ENCODE measurements at places on chromosomes 13 and 19.

- no peak overlapping the region for H3K4me3 ChIP-seq
- H3K27me3 ChIP-seq: no peaks in the 10 kb centered on the region
- H3K36me3 ChIP-seq: no peaks in the 10 kb centered on the region
Observed at GRCh38 chr13:110109910-110110309, 197.0 kb downstream of the COL4A1 start.

DNA sequence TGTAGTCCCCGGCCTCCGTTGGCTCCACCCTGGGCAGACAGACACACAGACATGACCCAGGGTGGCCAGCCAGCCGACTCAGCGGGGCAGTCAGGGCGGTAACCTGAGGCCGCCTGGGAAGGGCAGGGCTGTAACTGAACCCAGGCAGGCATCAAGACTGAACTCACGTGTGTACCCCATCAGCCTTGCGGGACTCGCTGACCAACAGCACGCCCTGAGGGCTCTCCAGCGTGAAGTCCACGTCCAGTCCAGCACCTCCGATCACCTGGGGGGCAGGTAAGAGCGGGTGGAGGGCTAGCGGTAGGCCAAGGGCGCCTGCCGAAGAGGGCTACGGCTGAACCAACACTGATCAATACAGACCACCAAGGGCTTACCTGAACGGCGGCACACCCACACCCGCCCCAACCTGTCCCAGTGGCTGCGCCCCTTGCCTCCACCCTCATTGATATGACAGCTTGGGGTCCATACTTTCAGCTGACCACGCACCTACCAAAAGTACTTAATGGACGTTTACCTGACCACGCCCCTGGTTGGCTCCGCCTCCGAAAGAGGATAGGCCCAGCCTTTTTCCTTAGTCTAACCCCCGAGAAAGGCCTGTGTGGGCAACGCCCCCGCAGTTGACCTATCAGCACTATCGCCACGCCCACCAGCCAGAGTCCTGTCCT is 791 bp downstream of the TMED1 start:
- peaks cover 40% of the 10 kb centered on the region for H3K36me3 ChIP-seq
- peak overlapping the region; percentile 63 for H3K4me3 ChIP-seq
- peaks cover 5% of the 10 kb centered on the region for H3K4me1 ChIP-seq
- no peaks in the 10 kb centered on the region for H3K27me3 ChIP-seq
- H3K27ac ChIP-seq: peak overlapping the region; percentile 99
- no peak for DNase-seq

DNA sequence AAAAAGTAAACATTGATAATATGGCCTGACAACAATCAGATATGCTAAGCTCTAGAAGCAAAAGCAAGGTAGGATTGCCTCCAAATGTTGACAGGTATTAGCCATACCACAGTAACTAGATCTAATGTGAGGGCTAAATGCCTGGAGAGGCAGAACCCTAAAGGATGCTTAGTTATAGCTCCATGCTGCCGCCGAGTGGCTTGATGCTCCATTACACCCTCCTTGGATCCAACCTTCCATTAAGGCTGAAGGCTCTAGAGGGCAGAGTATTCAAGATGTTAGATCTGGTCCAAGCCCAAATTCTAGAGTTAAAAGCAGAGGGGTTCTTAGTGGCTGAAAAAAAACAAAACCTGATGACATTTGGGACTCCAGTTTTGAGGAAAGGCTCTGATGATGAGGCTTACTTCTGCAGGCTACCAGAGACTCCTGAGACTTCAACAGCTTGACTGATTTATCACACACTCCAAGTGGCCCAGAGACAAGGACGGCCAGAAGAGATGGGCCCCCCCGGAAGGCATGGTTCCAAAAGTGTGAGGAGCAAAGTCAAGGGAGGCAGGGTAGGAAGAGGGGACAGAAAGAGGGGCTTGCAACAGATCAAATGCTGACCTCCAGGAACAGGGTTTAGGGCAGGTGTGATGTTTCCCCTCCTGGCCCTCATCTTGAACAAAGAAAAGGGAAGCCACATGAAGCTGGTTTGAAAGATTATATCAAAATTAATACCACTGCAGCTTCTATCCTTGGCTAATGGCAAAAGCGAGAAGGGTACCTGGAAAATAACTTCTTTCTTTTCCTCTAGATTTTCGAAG is 21.9 kb upstream of the CPB2 start:
- no peak overlapping the region for H3K4me3 ChIP-seq
- no peak overlapping the region for H3K27ac ChIP-seq
- H3K27me3 ChIP-seq: no peaks in the 10 kb centered on the region
- peaks cover 24% of the 10 kb centered on the region for H3K36me3 ChIP-seq
- H3K4me1 ChIP-seq: no peaks in the 10 kb centered on the region

DNA sequence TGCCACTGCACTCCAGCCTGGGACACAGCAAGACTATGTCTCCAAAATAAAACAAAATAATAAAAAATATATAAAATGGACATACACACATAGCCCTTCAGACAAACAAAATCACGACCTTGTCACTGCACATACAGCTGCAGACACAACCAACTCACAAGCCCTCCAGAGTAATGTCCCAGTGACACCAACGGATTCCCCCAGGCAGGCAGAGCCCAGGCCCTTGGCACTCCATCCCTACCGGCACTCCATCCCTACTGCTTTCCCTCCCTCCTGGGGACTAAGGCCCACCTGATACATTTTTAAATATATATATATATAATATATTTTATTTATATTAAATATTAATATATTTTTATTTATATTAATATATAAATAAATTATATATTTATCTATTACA is 18.5 kb downstream of the ZNF101 start:
- DNase-seq: no peak
- no peaks in the 10 kb centered on the region for H3K27me3 ChIP-seq
- no peaks in the 10 kb centered on the region for H3K36me3 ChIP-seq
- no peak overlapping the region for H3K27ac ChIP-seq
- no peak overlapping the region for H3K4me3 ChIP-seq

DNA sequence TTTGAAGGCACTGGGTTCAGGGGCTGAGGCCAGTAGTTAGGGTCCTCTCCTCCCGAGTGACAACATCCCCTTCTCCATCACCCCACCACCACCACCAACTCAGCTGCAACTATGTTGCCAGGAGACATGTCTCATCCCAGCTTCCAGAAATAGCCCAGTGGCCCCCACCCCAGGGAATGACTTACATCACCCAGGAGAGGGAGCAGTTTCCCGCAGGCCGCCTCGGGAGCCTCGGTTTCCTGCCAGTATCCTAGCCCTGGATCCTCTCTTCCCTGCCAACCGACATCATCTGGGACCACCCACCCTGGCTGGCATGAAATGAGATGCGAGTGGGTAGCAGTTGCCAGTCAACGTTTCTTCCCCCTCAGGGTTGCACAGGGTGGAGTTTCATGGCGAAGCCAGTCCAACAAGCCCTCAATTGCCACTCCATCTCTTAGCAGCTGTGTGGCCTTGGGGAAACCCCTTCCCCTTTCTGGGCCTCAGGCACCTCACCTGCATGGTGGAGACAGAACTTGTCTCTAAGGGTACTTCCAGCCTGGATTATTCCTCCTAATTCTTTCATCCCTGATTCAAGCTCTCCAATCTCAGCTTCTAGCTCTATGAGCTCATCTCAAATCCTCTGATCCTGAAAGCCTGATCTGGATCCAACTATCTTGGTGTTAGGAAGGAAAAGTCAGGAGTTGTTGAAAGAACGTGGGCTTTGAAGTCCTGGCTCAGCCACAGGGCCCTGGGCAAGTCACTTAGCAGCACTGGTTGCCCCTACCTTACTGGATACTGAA is 3.9 kb upstream of the GSK3A start:
- peaks cover 81% of the 10 kb centered on the region for H3K4me1 ChIP-seq
- H3K4me3 ChIP-seq: no peak overlapping the region
- no peaks in the 10 kb centered on the region for H3K27me3 ChIP-seq
- peaks cover 25% of the 10 kb centered on the region for H3K36me3 ChIP-seq
- H3K27ac ChIP-seq: no peak overlapping the region
- peak; percentile 85 for DNase-seq

DNA sequence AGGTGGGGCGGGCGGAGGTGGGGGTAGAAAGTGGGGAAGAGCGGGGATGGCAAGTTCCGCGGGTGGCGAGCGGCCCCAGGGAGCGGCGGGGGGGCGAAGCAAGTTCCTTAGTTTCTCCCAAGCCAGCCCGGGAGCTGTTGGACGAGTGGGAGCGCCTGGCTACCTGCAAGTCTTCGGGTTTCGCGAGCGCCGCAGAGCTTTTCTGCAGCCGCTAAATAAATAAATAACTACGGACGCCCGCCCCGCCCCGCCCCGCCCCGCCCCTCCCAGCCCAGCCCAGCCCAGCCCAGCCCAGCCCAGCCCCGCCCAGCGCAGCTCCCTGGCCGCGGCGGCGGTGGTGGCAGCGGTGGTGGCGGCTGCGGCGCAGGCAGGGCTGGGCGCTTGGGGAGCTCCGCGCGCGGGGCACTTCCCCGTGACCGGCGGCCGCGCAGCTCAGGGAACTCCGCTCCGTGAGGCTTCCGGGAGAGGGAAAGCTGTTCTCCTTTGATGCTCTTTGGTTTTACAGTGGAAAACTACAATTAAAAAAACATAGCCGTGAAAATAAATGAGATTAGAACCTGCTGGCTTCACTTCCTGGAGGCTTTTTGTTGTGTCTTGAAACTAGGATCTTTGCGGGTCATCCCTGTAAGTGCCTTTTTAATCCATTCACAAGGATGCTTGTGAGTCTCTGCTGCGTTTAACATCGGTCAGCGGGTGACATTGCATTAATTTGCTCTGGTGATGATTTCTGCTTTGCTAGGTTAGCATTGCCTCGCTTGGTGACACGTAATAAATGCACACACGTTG is at the start of gene UBE2L5:
TSS of gene UBE2L5 (plus strand) at position 440 of the 786 bp plus-strand sequence. CDS start 5,498 bp downstream, outside the sequence.
- H3K36me3 ChIP-seq: no peaks in the 10 kb centered on the region
- peaks cover 20% of the 10 kb centered on the region for H3K4me1 ChIP-seq
- peak; percentile 91 for DNase-seq
- peak within 1 kb of the TSS; percentile 91 for H3K27ac ChIP-seq
- no peaks in the 10 kb centered on the region for H3K27me3 ChIP-seq

DNA sequence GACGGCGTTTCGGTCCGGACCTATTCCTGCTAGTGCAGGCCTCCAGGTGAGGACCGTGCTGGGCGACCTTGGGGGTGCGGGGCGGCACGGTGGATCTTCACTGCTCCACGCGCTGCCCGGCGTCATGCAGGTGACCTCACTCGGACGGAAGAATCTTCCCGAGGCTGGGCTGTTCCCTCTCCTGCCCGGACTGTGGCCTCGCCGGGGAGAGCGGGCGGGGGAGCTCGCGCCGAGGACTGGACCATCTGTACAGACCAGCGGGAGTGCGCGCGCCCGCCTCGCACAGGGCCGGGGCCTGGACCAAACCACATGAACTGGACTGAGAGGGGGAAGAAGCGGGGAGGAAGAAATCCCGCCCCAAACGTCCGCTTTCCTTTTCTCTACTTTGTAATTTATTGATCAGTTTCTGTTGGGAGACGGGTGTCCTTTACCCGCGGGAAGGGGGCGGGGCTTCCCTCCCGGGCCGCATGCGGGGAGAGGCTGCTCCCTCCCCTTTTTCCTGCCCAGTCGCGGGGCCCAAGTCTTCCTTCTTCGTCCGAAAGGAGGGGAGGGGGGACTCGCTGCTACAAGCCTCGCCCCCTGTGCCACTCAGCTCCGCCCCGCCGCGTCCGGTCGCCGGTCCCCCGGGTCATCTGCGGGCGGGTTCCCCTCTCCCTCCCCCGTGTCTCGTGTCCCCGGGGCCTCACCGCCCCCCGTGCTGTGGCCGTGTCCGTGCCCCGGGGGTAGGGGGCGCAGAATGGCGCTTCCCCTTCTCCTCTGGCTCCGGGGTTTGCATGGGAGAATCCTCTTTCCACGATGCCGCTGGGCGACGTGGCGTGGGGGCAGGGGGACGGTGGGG is 4.9 kb downstream of the HRC start:
- H3K4me1 ChIP-seq: peaks cover 35% of the 10 kb centered on the region
- peak overlapping the region; percentile 72 for H3K27ac ChIP-seq
- H3K36me3 ChIP-seq: no peaks in the 10 kb centered on the region
- peak overlapping the region; percentile 66 for H3K4me3 ChIP-seq
- H3K27me3 ChIP-seq: no peaks in the 10 kb centered on the region
- peak; percentile 85 for DNase-seq

DNA sequence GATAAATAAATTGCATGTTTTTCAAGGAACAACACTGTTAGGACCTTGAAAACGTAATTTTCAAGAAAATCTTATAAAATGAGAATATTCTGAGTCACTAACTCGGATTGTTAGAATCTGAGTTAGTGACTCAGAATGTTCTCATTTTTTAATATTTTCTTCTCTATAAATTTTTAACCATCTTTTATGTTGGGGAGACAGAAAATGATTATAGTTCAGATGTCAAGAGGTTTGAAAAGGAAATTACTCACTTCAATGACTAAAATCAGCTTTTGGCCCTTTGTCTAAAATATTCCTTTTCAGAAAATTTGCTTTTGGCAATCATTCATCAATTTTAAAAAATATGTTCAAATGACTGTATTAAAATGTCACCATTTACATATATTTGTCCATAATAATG is 264.2 kb upstream of the EDNRB start:
- H3K4me1 ChIP-seq: no peaks in the 10 kb centered on the region
- no peak for DNase-seq
- H3K27me3 ChIP-seq: no peaks in the 10 kb centered on the region
- H3K36me3 ChIP-seq: no peaks in the 10 kb centered on the region
- H3K4me3 ChIP-seq: no peak overlapping the region

DNA sequence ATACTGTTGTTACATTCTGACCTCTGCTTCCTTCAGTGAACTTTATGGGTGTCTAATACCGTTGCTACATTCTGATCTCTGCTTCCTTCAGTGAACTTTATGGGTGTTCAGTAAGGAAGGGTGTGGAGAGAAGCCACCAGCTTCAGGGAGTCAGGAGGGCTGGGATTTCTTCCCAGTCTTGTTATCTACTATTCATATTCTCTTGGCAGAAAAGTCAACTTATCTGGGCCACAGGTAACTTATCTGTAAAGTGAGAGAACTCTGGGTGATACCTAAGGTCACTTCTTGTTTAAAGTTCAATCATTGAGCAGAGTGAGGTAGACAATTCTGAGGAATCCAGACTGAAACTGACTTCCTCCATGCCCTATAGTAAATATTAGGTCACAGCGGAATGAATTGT is 71.2 kb upstream of the STK24 start:
- peaks cover 25% of the 10 kb centered on the region for H3K4me1 ChIP-seq
- H3K4me3 ChIP-seq: no peak overlapping the region
- no peak overlapping the region for H3K27ac ChIP-seq
- peak; percentile 70 for DNase-seq
- H3K27me3 ChIP-seq: no peaks in the 10 kb centered on the region

DNA sequence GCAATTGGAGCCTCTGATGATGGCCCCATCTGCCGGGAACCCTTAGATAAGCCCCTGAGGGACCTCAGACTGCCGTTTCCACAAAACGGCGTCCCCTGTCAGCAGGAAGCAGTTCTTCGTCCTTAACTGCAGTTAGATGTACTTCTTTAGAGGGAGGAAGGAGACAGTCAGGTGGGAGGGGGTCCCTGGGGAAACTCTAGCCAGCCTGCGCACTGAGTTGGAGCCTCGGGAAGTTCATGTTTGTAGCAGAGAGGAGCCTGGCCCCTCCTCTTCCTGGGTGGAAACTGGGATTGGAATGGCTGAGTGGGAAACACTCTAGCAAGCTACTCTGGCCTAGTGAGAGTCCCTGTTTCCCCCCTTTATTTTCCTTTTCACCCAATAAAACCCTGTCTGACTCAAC is 612.4 kb downstream of the PCDH9 start:
- H3K4me3 ChIP-seq: no peak overlapping the region
- H3K27ac ChIP-seq: no peak overlapping the region
- no peak for DNase-seq
- H3K27me3 ChIP-seq: no peaks in the 10 kb centered on the region
- no peaks in the 10 kb centered on the region for H3K4me1 ChIP-seq

Measured in stomach (tissue), 19 donors.